ENCODE measurements at places on chromosomes 11 and 22.

GRCh38 chr11:46677991-46678740, 22.3 kb downstream of the ARHGAP1 start:
- H3K4me1 ChIP-seq: peaks cover 31% of the 10 kb centered on the region
- H3K27ac ChIP-seq: peak overlapping the region; percentile 22
- H3K27me3 ChIP-seq: no peaks in the 10 kb centered on the region
- no peak overlapping the region for H3K4me3 ChIP-seq
- DNase-seq: no peak

DNA sequence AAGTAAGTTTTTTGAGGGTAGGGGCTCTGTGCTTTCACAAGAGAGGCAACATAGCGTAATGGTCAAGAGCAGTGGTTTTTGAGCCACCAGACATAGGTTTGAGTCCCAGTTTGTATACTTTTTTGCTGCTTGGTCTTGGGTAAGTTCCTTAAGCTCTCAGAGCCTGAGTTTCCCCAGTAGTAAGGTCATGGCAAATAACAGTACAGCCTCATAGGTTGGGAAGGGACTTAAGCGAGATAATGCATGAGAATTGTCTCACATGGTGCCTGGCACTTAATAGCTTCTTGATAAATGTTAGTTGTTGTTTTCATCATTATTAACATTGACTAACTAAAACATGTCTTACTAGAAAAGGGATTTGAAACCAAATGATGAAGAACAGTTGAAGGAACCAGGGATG, 83.1 kb downstream of the ARFGAP2 start:
- H3K27ac ChIP-seq: no peak overlapping the region
- no peaks in the 10 kb centered on the region for H3K4me1 ChIP-seq
- H3K4me3 ChIP-seq: no peak overlapping the region
- H3K36me3 ChIP-seq: no peaks in the 10 kb centered on the region
- H3K27me3 ChIP-seq: no peaks in the 10 kb centered on the region

- H3K4me1 ChIP-seq: peaks cover 12% of the 10 kb centered on the region
- DNase-seq: peak; percentile 95
- H3K27me3 ChIP-seq: no peaks in the 10 kb centered on the region
- peak within 1 kb of the TSS; percentile 86 for H3K27ac ChIP-seq
- no peaks in the 10 kb centered on the region for H3K36me3 ChIP-seq
- H3K4me3 ChIP-seq: peak within 1 kb of the TSS; percentile 85
Measured at GRCh38 chr11:77066229-77067042, at the start of gene CAPN5. TSS of gene CAPN5 (plus strand) at chr11:77066971. CDS start at chr11:77084887, 17,916 bp downstream.

DNA sequence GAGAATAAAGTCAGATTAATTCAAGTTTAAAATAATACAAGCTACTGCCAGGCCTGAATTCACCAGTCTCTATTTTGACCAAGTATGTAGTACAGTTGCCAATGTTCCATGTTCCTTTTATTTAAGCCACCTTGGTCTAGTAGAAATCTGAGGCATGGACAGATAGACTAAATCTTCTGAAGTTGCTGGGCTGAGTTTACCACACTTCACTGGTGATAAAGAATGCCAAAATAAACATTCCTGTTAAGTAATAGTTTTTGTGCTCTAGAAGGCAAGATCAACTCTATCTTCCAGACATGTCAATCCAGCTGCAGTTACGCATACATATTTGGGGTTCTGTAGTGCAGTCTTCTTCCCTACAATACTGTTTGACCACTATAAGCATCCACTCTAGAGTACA, 83.9 kb upstream of the C11orf87 start:
- no peak overlapping the region for H3K27ac ChIP-seq
- no peaks in the 10 kb centered on the region for H3K36me3 ChIP-seq

DNA sequence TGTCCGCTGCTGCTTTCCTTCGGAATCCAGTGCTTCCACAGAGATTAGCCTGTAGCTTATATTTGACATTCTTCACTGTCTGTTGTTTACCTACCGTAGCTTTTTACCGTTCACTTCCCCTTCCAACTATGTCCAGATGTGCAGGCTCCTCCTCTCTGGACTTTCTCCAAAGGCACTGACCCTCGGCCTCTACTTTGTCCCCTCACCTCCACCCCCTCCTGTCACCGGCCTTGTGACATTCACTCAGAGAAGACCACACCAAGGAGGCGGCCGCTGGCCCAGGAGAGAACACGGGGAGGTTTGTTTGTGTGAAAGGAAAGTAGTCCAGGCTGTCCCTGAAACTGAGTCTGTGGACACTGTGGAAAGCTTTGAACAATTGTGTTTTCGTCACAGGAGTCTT, 15.4 kb upstream of the ST14 start:
- H3K4me3 ChIP-seq: no peak overlapping the region
- no peak for DNase-seq
- peaks cover 6% of the 10 kb centered on the region for H3K36me3 ChIP-seq
- peaks cover 11% of the 10 kb centered on the region for H3K4me1 ChIP-seq
- H3K27me3 ChIP-seq: no peaks in the 10 kb centered on the region

DNA sequence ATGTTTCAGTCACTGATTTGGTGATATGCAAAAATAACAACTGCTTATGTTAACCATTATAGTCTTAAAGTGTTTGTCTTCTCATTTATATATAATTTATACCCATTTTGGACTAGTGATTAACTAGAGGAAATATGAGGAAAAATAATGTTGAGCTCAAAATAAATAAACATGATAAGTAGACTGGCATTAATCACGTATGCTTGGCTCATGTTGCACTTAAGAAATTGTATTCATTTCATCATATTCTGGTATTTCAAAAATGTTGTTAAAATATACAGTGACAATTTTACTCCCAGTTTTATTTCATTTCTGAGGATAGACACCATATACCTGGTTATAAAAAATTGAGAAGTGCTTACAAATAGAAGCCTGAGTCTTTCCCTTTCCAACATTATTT, 3.8 kb upstream of the OR10D3 start:
- DNase-seq: no peak
- no peak overlapping the region for H3K4me3 ChIP-seq
- H3K27me3 ChIP-seq: peaks cover 8% of the 10 kb centered on the region
- H3K27ac ChIP-seq: no peak overlapping the region
- H3K4me1 ChIP-seq: no peaks in the 10 kb centered on the region

GRCh38 chr22:45435544-45436139, 22.1 kb downstream of the RIBC2 start:
- peaks cover 9% of the 10 kb centered on the region for H3K27me3 ChIP-seq
- peak; percentile 71 for DNase-seq
- H3K36me3 ChIP-seq: no peaks in the 10 kb centered on the region
- H3K4me3 ChIP-seq: no peak overlapping the region
- no peak overlapping the region for H3K27ac ChIP-seq

DNA sequence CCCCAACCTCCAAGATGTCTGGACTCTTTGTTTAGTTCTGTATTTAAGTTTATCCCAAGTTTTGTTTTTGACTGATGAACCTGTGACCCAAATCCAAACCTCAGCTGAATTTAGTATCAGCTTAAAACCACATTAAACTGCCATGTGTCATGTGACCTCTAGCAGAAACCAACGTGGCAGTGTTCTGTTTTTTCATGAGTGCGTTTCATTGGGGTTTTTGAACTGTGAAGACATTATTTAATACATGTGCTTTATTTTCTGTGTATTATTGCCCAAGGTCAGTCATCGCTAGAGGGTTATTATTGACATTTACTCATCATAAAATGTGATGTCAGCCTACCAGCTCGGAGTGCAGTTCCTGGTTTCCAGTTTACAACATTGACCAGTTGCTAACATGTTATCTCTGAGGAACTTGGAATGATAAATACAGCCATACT, 1.8 kb downstream of the TLCD5 start:
- no peak for DNase-seq
- H3K27me3 ChIP-seq: peaks cover 74% of the 10 kb centered on the region
- peaks cover 14% of the 10 kb centered on the region for H3K4me1 ChIP-seq
- no peak overlapping the region for H3K4me3 ChIP-seq
- H3K27ac ChIP-seq: no peak overlapping the region

DNA sequence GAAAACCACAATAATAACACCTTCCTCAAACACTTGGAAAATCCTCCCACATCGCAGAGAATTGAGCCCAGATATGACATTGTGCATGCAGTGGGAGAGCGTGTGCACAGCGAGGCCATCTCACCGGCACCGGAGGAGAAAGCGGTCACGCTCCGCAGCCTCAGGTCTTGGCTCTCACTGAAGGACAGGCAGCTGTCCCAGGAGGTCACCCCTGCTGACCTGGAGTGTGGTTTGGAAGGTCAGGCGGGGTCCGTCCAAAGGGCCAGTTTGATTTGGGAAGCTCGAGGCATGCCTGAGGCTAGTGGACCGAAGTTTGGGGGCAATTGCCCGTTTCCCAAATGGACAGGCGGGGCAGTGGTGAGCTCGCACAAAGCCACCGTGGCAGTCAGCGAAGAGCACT, 86.7 kb downstream of the KIAA1671 start:
- H3K36me3 ChIP-seq: no peaks in the 10 kb centered on the region
- H3K4me1 ChIP-seq: no peaks in the 10 kb centered on the region
- no peak for DNase-seq
- no peak overlapping the region for H3K4me3 ChIP-seq
- peaks cover 3% of the 10 kb centered on the region for H3K27me3 ChIP-seq

- no peak overlapping the region for H3K27ac ChIP-seq
- H3K4me3 ChIP-seq: no peak overlapping the region
- H3K4me1 ChIP-seq: peaks cover 4% of the 10 kb centered on the region
- H3K27me3 ChIP-seq: peaks cover 15% of the 10 kb centered on the region
Measured at GRCh38 chr11:134046681-134047449, 22.0 kb upstream of the JAM3 start.

DNA sequence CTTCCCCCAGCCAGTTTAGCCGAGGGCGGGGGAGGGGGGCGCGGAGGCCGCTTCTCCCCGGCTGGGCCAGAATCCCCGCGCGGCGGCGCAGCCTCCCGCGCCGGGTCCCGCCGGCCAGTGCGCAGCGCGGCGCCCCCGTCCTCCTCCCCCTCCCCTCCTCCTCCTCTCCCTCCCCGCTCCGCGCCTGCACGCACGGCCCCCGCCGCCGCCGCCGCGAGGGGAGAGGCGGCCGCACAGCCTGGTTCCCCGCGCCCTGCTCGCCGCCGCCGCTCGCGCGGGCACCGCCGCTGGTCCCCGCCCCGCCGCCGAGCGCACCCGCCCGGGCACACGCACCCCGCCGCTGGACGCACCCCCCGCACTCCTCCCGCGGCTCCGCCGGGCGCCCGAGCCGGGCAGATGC, at the start of gene FLRT1:
Gene FLRT1 (plus strand): TSS at position 356 of the 400 bp plus-strand sequence. CDS start 80,337 bp downstream, outside the sequence.
- peak within 1 kb of the TSS; percentile 61 for H3K4me3 ChIP-seq
- peaks cover 47% of the 10 kb centered on the region for H3K27me3 ChIP-seq
- H3K4me1 ChIP-seq: peaks cover 5% of the 10 kb centered on the region

GRCh38 chr11:108751444-108751843, 86.6 kb downstream of the DDX10 start:
- peak overlapping the region; percentile 1 for H3K27ac ChIP-seq
- H3K36me3 ChIP-seq: peaks cover 22% of the 10 kb centered on the region
- no peak for DNase-seq
- no peak overlapping the region for H3K4me3 ChIP-seq
- H3K27me3 ChIP-seq: no peaks in the 10 kb centered on the region
- peaks cover 22% of the 10 kb centered on the region for H3K4me1 ChIP-seq

DNA sequence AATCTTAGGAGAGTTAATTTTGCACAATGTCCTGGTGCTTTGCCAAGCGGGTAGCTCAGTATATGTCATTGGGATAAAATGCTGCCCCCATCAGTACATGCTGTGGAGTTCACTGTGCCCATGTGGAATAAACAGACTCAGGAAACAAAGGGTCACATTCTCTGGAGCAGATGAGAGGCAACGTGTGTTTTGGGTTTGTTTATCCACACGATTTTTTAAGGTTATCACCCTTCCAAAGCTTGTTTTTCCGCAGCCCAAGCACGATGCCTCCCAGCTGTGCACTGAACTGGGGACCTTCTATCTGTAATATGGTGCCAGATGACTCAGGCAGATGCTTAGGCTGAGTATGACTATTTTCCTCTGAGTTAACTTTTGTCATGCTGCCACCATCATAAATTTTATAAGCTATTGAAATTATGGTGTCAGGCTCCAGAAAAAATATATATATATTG, 6.5 kb downstream of the OR4D6 start:
- H3K27ac ChIP-seq: no peak overlapping the region
- H3K27me3 ChIP-seq: peaks cover 24% of the 10 kb centered on the region
- H3K36me3 ChIP-seq: no peaks in the 10 kb centered on the region
- H3K4me3 ChIP-seq: no peak overlapping the region
- no peak for DNase-seq

GRCh38 chr22:44119669-44120313, 60.9 kb upstream of the PARVG start:
- H3K4me1 ChIP-seq: no peaks in the 10 kb centered on the region
- no peak overlapping the region for H3K27ac ChIP-seq
- H3K27me3 ChIP-seq: no peaks in the 10 kb centered on the region
- no peak overlapping the region for H3K4me3 ChIP-seq

DNA sequence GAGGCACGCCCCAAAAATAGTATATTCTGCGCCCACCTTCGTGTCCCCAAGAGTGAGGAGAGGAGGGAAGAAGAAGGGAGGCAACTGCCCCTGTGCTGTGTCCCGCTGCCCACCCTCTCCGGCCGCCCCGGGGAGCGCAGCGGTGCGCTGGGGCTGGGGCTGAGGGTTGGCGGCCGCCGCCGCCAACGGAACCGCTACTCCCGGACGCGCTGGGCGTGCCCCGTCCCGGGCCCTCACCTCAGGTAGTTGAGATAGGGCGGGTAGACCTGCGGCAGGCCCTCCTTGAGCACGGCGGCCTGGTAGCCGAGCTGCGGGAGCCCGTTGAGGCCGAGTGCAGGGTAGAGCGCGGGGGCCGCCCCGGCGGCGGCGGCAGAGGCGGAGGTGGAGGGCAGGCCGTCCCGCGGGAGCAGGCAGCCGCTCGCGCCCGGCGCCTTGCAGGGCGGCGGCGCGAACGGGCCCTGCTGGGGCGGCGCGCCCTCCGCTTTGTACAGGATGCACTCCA, 2.4 kb downstream of the PGR start:
- H3K27me3 ChIP-seq: peaks cover 59% of the 10 kb centered on the region
- no peaks in the 10 kb centered on the region for H3K36me3 ChIP-seq
- peaks cover 4% of the 10 kb centered on the region for H3K4me1 ChIP-seq

DNA sequence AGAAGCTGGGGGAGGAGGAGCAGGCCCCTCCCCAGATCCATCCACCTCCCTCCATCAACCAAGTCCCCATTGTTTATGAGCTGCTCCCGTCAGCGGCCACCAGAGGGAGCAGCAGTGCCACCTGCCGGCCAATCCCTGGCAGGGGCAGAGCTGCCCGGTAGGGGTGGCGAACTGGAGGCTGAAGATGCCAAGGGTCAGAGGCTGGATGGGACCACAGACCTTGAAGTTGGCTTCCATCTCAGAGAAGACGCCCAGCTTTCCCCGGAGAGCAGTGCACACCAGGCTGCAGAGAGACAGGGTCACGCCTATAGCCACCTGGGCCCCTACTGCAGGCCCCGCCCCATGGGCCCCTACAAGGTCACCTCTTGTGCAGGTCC, 3.6 kb downstream of the FIBP start:
- DNase-seq: peak; percentile 84
- H3K4me3 ChIP-seq: no peak overlapping the region
- peaks cover 62% of the 10 kb centered on the region for H3K4me1 ChIP-seq
- peaks cover 30% of the 10 kb centered on the region for H3K36me3 ChIP-seq
- H3K27ac ChIP-seq: peak overlapping the region; percentile 72
